ENCODE measurements at places on chromosomes 3 and 15.
A peak's percentile ranks its signal among the peaks of the same experiment; 100 is the strongest.

GRCh38 chr3:50961386-50961785 lies 286.7 kb downstream of the DOCK3 start:
- DNase-seq = no peak

DNA sequence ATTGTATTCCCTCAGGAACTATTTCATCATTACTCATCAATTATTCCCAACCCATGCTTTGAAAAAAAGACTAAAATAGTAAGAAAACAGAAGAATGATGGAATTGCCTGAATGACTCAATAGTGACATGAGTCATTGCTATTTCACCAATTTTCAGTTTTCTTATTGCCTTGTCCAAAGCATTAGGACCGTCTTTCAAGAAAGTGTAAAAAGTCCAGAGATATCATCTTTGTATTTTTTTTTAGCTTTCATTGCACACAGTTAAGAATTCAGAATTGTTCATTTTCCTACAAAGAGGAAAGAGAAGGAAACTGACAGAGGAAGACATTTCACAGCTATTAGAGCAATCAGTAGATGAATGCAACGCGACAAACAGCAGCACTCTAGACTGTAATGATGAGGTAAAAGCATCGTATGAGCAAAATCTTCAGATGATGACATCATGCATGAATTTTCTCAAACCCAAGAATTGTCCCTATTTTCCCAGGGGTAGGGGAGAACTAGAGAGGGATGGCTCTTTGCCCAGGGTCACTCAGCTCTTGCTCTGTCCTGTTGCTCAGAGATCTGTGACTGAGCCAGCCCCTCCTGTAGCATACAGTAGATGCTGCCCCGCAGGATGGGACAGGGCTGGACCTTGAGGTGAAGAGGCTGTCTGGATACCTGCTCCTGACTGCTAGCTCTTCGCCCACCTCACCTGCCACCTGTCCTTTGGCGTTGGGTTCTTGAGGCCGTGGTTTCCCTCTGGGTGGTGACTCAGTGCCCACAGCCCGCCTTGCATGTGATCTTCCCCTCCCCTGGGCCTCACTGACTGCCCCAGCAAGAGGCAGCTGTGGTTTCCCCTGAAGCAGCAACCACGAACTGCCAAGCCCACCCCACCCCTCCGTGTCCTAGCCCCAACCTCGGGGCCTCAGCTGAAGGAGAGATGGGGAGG lies 84.8 kb downstream of the PPCDC start:
- DNase-seq = peak; percentile 45

- DNase-seq = no peak
Observed at GRCh38 chr3:132416161-132416560, 1.1 kb upstream of the DNAJC13 start.

GRCh38 chr15:83292317-83292716 lies 7.9 kb upstream of the BNC1 start:
- DNase-seq = no peak

DNA sequence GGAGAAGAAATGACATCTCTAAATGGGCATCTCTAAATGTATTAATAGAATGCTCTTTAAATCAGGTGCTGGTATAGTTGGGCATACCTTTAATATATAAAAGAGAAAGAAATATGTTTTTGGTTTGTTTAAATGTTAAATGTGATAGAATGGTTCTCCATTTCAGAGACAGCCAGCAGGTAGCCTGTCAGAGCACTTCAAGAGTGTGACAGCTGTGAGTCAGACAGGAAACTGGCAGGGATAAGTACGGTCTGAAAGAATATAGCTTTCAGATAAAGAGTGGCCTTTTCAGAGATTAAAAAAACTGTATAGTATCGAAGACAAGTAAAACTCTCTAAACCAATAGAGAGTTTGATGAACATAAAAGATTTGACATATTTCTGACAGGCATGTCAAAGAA lies 654.1 kb downstream of the IGSF11 start:
- no peak for DNase-seq

- DNase-seq = no peak
Observed at GRCh38 chr3:108401836-108402235, 105.5 kb downstream of the HHLA2 start.

- DNase-seq = no peak
Observed at GRCh38 chr15:85443046-85443445, 62.6 kb downstream of the AKAP13 start.

DNA sequence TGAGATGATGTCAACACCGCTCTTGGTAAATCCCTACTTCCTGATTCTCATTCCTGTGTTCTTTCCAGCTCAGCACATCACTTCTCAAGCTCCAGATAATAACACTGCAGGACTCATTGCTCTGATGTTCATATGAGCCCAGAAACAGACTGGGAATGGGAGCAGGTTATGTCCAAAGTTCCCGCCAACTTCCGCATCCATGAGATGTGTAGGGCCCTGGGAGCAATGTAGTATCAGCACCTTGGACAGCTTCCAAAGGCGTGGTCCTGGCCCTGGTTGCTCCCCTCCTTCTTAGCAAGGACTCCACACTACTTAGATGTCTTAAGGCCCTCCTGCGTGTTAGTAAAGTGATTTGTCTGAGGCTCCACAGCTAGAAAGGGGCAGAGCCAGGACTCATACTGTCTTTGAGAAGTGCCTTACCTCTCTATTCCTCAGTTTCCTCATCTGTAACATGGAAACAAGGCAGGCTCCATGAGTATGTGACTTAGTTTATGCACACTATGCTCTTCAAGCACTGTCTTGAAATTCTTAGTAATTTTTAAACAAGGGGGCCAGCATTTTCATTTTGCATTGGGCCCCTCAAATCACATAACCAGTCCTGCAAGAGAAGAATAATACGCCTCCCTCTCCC lies 27.9 kb upstream of the SLC6A1 start:
- DNase-seq = no peak

DNA sequence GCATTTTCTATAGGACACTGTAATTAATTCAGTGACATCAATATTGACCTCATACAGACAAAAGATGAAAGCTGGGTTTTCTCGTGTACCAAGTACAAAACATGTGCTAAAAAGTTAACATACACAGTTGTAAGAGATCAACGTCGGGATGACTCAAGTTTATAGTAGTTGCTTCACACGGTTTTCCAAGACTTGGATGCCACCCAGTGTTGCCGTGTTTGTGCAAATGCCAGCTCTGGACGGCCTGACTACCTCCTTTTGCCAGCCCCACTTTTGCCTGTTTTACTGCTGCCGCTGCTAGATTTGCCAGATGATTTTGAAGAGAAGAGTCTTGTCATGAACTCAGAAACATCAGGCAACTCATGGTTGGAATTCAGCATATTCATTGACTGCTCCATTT lies 17.6 kb downstream of the EMC7 start:
- no peak for DNase-seq

DNA sequence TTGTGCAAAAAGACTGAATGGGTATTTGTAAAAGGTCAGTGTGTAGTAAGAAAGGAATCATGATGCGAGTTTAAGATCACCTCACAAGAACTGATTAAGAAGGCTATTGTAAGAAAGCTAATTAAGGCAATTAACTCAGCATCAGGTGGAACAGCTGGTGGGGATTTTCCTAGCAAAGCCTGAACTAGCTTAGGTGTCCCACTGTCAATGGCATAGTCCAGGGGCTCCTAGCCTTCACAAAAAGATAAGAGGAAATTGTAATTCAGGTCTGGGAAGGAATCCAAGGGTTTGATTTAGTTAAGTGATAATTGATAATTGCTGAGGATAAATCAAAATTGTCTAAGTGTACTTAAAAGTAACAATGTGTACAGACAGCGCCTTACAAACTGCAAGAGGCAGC lies 901.6 kb downstream of the TUSC7 start:
- no peak for DNase-seq

- DNase-seq = no peak
Observed at GRCh38 chr15:92392462-92392861, 1.2 kb upstream of the ST8SIA2 start.

- DNase-seq = no peak
Observed at GRCh38 chr15:36917411-36918267, 182.7 kb downstream of the MEIS2 start.

DNA sequence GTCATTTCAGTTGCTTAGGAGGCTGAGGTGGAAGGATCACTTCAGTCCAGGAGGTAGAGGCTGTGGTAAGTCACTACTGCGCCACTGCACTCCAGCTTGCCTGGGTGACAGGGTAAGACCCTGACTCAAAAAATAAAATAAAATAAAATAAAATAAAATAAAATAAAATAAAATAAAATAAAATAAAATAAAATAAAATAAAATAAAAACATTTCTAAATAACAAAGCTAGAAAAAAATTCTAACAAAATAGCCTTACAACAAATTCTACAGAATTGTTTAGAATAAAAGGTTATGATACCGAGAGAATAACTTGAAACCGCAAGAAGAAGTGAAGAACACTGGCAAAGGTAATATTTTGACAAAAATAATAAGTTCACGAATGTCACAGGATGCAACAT lies 794.3 kb downstream of the NR2F2 start:
- DNase-seq = no peak

GRCh38 chr15:27956285-27956684 lies 142.8 kb downstream of the OCA2 start:
- no peak for DNase-seq

GRCh38 chr3:15113471-15113870 lies 14.5 kb upstream of the RBSN start:
- no peak for DNase-seq

DNA sequence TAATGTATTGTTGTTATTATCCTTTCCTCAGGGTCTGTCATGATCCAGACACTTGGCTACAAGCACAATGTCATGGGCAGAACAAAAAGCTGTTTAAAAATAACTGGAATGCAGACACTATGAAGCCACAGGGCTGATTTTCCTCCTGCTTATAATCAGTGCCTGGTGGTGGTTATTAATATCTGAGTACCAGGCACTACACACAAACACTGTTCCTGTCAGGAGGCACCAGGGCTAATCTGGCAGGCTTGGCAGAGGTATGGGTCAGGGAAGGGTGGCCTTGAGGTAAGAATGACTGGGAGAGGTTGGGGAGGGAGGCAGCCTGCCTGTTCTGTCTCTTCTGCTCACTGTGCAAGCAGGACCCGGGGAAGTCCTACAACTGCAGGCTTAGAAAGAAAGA lies 67.2 kb downstream of the WDR76 start:
- no peak for DNase-seq

Measured in stimulated activated CD4-positive, alpha-beta T cell treated with anti-CD3 and anti-CD28 coated beads, TNF-alpha, amount 100 ng/mL, for 48 hours (primary cell).